ENCODE measurements at places on chromosomes 3 and 15. TPM values are rescaled to one million over a fixed set of nuclear protein-coding genes. Genes with fewer than 3 reads are reported as not detected.
A peak's percentile ranks its signal among the peaks of the same experiment; 100 is the strongest.

GRCh38 chr3:188575501-188575900, 421.5 kb downstream of the LPP start:
- no peak for DNase-seq

- no peak for DNase-seq
Observed at GRCh38 chr15:38562278-38562677, 2.3 kb downstream of the RASGRP1 start.

GRCh38 chr3:126507886-126508285, 9.7 kb downstream of the UROC1 start:
- no peak for DNase-seq

DNA sequence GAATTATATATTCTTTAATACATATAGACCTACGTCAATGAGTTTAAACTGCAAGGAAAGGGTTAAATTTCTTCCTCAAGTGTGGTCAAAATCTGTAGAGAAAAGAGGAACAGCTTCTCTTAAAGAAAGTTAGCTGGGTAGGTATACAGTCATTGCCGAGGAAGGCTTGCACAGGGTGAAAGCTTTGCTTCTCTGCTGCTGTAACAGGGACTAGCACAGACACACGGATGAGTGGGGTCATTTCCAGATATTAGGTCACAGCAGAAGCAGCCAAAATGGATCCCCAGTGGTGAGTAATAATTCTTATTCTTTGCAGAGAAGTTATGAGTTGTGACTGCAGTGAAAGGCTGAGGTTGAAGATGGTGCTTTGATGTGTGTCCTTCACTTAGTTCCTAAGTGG, at the start of gene CD86:
CD86 (plus strand) TSS at position 148 of the 400 bp plus-strand sequence; CDS start at position 276, 128 bp downstream.
- DNase-seq: no peak

DNA sequence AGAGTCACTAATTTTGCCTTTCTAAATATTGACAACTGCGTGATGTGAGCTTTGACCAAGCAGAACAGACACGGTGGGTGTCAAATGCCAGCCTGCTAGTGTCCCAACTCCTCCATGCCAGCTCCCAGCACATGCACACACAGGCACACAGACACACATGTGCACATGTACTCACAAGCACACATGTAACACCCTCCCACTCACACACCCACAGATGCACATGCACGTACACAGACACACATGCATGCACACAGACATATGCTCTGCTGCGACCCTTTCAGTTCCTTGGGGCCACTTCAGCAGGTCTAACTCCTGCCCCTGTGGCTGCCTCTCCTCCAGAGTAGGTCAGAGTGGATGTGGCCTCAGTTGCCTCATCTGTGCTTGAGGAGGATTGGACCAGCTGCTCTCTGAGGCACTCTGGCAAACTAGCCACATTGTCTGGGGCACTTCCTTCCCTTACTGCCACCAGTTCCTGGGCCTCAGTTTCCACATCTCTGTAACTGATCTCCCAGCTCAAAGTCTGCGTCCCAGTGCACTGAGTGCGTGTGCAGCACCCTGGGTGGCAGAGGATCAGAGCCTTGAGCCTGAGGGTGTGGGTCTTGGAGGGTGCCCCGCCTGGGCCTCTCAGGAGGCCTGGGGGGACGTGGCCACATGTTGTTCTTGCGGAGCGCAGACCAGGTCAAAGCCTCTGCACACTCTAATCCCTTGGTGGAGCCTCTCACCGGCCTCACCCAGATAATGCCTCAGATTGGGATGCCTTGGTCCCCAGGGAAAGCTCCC, 55.0 kb upstream of the PRR23E start:
- DNase-seq: no peak

DNA sequence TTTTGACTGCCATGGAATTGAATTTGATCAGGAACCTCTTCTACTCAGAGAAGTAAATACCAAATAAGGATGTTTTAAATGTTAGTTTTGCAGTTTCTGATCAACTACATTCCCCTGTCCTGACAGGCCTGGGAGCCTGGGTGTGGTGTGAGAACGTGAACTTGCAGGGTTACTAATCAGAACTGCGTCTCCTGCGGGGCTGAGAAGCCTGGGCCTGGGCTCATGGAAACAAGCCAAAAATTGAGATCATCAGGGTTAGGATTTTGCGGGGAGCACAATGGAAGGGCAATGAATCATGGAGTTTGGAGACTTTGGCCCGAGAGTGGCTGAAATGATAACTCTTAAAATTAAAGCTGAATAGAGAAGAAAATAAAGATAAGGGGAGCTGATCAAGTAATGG, 47.8 kb upstream of the C3orf70 start:
- peak; percentile 38 for DNase-seq

- DNase-seq: no peak
Observed at GRCh38 chr3:160784853-160785252, 28.8 kb downstream of the PPM1L start.

DNA sequence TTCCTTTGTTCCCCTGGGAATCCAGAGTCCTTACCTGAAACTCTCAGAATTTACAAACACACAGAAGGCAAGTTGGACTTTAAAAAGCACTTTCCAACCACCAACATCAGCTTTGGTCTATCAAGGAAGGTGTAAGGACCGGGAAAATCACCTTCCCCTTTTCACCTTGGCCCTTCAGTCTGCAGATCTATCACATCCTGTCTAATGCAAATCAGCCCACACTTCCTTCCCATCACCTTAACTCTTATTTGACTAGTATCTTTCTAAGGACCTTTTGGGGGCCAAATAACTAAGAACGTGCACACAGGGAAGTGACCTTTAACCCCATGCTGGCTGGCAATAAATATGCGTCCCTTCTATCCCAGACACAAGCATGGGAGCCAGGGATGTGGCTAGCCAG, 320.6 kb downstream of the ARRDC4 start:
- no peak for DNase-seq

DNA sequence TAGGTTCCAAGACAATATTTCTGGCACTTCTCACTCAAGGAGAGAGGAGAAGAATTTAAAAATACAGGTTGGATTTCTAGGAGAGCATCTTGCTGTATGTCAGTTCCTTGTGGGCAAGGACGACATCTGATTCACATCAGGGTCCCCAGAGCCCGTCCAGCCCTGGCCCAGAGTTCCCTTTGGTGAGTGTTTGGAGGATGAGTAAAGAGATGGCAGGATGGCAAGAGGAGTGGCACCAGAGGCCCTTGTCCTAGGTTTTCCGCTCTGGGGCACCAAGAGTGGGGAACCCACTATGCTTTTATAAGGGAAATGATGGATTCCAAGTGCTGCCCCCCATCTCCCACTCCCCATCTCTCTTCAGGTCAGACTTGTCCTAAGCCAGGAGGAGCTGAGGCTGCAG, 181.8 kb downstream of the TBC1D2B start:
- no peak for DNase-seq

DNA sequence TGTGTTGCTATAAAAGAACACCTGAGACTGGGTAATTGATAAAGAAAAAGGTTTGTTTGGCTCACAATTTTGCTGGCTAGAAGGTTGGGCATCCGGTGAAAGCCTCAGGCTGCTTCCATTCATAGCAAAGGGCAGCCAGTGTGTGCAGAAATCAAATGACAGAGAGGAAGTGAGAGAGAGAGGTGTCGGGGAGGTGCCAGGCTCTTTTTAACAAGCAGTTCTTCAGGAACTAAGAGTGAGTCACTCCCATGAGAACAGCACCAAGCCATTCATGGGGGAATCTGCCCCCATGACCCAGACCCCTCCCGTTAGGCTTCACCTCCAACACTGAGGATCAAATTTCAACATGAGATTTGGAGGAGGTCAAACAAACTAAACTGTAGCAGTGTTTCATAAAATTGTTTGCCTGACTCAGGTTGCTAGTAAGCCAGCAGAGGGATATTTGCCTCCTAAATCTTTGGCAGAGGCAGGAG, 4.5 kb upstream of the PARP15 start:
- no peak for DNase-seq

DNA sequence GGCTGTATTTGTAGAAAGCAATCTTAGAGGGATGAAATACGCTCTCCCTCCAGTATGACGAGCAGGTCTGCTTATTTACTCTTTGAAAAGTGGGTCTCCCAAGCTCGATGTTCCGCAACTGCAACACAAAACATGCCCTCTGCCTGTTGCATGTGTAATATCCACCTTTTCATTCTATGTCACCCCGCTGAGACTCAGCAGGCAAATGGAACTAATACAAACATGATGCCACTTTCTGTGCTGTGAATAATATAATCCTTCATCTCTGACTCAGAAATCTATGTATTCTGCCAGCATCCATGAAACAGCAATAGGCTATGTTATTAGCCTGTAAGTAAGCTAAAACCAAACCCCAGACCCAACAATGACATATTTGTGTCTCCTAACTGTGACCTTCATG, 200.8 kb upstream of the TMCO5A start:
- DNase-seq: no peak

GRCh38 chr3:94522488-94522887, 459.6 kb downstream of the NSUN3 start:
- no peak for DNase-seq

The ATP13A3 gene
- total RNA-seq: 95.2 TPM

The TRH gene
- total RNA-seq: not detected

The NMB gene
- 0.25 TPM for total RNA-seq

The BOC gene
- total RNA-seq: not detected

The CCR1 gene
- not detected for total RNA-seq

The PSTPIP1 gene
- not detected for total RNA-seq

All from K562 (cell line).